NCI-H510A (cell line): ENCODE measurements at places on chromosomes 1 and 21.

DNA sequence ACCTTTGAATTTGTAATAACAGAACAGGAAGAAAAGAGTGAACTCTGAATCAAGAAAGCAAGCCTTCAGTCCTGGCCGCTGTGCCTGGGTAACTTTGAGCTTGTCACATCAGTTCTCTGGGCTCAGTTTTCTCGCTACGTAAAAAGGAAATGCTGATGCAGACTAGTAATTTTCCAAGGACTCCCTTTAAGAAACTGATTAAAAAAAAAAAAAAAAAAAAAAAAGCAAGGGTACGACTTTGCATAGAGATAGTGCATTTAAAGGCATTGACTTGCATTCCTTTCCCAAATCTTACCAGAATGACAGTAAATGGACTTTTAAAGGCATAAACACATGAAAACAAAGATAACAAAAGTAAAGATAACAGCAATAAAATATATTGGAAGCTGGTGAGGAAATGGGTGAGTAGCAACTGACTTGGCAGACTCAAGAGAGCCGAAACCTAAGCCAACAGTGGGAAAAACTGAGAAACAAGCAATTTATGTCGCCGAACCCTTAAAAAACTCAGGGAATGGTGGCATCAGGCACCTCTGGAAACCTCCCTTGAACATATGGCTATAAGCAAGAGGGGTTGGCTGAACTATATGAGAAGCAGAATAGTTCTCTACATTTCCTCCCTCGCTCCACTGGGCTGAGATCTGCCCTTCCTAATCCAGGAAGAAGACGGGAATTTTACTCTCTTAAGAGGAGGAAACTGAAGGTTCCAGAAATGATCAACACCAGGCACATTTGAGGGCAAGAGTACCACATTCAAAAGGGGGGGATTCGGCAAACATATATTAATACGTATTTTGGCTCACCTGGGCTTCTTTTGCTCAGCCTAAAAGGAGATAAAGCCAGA lies 189.2 kb downstream of the CDC7 start:
- no peak for DNase-seq

DNA sequence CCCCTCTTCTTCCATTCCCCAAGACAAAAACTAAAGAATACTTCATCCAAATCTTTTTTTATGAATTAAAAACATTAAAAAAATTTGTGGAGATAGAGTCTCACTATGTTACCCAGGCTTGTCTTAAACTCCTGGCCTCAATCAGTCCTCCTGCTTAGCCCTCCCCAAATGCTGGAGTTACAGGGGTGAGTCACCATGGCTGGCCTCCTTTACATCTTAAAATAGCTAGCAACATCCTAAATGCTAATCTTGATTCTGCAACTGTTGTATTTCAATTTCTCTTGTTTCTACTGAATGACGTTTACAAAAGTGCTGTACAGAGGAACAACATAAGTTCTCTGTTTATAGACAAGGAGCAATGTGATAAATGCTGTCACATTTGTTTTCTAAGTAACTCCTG lies 483.5 kb downstream of the ADGRL2 start:
- DNase-seq = no peak

DNA sequence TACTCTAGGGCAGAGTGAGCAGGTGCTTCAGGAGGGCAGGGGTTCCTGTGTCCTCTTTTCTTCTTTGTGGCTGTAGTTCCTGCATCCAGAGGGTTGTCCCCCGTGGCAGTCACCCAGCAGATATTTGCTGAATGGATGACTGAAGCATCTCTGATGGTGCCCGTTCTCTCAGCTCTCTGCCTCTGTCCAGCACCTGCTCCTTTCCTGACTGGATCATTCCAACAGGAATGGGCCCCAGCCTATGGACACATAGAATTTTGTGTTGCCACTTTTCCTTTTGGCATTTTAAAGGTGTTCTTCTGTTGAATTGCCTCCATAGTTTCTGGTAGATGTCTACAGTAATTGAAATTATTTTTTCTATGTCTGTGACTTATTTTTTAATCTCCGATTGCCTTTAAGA lies 372.5 kb upstream of the C1orf174 start:
- DNase-seq = no peak

DNA sequence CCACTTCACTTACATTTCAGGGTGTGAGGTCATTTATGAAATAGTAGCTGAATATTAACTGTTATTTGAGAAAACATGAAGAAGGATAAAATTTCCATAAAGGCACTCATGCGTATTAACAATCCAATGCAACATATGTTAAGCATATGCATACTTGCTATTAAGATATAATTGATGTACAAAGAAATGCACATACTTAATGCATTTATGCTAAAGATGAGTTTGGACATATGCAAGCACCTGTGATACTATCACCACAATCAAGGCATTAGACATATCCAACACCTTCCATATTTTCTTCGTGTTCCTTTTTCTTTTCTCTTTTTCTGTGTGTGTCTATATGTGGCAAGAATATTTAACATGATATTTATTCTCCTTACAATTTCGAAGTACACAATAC lies 464.8 kb upstream of the BRINP3 start:
- no peak for DNase-seq

- DNase-seq = no peak
These were observed 242.0 kb downstream of the FOXD2 start for GRCh38 chr1:47679826-47680225.

DNA sequence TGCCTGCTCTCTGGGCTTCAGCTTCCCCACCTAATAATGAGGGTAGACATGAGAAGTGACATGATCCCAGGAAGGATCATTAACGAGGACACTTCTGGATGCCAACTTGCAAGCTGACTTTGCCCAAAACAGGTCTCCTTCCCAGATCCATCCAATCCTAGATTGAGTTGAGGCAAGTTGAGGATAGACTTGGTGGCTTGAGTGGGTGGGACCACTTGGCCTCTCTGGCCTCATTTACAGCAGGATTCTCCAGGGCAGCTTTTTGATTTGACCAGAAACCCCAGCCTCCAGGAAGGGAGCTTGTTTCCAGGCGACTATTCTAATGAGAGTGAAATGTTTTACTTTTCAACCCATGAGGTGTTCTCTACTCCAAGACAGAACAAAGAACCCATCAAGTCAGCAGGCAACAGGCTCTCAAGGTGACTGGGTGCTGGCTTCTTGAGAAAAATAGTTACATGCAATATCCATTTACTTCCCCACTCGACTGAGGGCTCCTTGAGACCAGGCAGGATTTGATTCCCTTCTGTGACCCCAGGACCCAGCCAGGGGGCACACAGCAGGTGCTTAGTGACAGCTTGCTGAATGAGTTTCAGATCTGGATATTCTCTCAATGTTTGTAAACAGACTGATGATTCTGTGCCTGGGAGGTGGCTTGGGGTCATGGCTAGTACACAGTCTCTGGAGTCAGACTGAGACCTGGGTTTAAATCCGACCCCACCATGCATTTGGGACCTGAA lies 128.2 kb downstream of the DMRTB1 start:
- DNase-seq = no peak

- DNase-seq = peak; percentile 91
These were observed at the start of gene CDK18 for GRCh38 chr1:205504311-205505075. TSS of gene CDK18 (plus strand) at chr1:205504669. CDS start at chr1:205523168, 18,499 bp downstream.

DNA sequence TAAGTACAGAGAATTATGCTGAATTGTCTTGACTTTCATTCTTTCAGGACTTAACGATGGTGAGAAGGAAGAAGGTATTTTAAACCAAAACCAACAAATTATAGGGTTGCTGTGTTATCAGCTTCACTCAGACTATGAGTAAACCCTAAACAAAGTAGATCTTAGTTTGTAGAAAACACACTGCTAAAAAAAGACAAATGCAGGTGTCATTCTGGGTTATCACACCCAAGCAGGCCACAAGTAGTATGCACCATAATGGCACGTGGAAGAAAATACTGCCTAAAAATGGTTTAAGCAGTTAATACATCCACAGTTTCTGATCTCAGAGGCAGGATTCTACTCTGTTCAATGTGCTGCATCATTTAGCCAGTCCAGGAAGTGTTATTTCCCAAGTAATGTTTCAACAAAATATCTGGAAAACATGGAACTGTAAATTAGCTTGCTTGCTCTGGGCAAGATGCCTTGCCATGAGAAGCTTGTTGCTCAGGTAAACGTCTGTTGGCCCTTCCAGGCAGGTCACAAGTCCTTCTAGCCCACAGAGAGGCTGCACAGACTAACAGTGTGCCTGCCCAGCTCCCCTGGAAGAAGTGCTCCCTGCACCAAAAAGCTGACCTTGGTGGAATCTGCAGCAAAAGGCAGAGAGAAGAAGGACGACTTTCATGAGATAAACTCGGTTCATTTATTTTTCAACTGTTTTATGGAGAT lies 4.1 kb downstream of the DIPK1A start:
- no peak for DNase-seq

DNA sequence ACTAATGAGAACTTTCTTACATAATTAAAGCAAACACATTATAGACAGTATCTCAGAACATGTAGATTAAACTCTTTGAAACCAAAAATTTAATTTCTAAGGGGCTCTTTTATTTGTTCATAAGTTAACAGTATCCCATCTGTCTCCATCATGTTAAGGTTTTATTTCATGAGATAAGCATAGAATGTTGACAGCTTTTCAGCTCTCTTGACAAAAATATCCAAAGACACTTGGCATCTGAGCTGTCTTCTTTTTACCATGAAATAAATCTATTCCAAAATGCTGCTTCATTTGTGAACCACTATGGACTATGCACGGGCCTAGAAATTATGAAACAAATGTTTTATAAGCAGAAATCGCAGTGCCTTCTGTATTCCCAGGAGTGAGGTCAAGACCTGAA lies 45.2 kb downstream of the SCYL3 start:
- DNase-seq = no peak

DNA sequence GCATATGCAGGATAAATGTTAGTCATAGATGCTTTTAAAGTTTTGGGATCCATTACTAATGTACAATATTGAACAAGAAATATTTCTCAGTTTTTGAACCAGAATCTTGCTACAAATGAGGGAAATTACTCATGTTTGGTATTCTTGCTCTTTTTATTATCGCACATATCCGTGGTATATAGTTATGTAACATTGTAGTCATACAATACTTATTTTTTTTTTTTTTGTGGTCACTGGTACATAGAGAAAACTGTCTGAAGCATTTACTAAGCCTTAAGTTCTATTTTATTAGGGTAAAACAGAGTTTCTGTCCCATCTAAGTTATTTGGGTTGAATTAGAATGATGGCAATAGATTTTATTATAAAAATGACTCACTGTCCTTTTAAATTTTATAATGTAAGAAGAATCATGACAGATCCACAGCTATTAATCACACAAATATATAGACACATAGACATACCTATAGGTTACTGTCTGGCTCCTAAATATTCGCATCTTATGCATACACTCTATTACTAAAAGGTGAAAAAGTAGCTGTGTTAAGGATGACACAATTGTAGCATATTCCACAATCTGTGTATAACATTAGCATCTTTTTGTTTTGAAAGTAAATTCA lies 18.0 kb upstream of the PRKAA2 start:
- no peak for DNase-seq

DNA sequence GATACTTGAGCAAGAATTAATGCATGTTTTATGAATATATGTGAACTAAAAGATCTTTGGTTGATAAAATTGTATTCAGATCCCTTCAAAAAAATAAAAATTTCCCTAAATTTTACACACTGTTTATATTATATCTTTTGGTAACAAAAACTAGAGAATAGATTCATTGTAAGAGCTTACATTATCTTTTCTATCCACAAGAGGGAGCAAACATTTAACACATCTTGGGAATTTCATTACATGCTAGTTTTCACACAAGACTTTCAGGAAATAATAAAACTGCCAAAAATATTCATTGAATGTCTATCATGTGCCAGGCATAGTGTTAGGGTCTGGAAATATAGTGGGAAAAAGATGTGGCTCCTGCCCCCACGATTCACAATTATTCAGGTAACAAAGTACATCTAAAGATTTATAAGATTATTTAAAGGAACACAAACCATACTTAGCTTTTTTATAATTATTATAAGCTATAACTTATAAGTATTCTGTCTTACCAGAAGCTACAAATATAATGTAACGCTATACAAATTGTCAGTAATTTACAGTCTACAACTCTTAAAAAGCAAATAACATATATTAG lies 30.6 kb downstream of the FAF1 start:
- DNase-seq = no peak

- no peak for DNase-seq
These were observed 39.0 kb downstream of the LRP8 start for GRCh38 chr1:53288790-53289429.

- DNase-seq = no peak
These were observed 5.8 kb upstream of the SPATC1L start for GRCh38 chr21:46189959-46190490.

DNA sequence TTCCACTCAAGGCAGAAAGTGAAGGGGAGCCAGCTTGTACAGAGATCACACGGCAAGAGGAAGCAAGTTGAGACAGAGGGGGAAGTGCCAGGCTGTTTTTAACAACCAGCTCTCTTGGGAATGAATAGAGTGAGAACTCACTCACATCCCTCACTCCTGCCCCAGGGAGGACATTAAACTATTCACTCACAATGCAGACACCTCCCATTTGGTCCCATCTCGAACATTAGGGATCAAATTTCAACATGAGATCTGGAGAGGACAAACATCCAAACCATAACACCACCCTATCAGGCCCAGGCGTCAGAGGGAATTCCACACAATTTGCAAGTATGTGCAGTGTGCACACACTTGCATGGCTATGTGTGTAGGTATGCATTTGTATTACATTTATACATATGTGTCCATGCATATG lies 62.7 kb downstream of the DMAP1 start:
- peak; percentile 96 for DNase-seq

GRCh38 chr1:194477908-194478307 lies 1291.5 kb upstream of the B3GALT2 start:
- no peak for DNase-seq

DNA sequence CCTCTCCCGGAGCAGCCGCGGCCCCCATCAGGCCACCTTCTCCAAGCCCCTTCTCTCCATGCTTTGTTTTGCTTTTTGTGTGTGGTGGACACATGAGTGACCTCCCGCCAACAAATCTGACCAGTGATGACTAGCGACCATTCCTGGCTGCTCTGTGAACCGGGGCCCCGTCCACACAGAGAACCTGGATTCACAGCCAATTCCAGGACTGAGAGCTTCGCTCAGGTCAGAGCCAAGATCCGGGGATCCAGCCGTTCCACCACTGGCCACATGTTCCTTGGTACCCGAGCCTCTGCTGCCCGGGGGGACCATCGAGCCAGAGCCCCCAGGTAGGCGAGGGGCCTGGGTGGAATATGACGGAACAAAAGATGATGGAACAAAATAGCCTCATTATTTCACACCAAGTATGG lies 46.7 kb upstream of the COL18A1 start:
- no peak for DNase-seq

DNA sequence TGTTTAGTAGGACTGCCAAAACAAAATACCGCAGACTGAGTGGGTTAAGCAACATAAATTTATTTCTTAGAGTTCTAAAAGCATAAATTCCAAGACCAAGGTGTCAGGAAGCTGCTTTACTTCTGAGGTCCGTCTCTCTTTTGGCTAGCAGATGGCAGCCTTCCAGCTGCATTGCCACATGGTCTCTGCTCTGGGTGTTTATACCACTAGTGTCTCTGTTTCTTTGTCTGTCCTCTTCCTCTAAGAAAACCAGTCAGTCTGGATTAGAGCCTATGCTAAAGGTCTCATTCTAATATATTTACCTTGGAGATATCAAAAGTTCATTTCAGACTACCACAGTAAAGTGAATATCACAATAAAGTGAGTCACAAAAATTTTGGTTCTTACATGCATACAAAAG lies 519.8 kb downstream of the COL11A1 start:
- DNase-seq = no peak
